ENCODE measurements at places on chromosomes 6 and 20. TPM values are rescaled to one million over a fixed set of nuclear protein-coding genes. Genes with fewer than 3 reads are reported as not detected.

GRCh38 chr6:29685718-29686326 lies 4.9 kb upstream of the ZFP57 start:
- no peak for DNase-seq

GRCh38 chr6:22801831-22802230 lies 232.5 kb downstream of the HDGFL1 start:
- no peak for DNase-seq

GRCh38 chr20:46828471-46828870 lies 66.2 kb upstream of the EYA2 start:
- no peak for DNase-seq

DNA sequence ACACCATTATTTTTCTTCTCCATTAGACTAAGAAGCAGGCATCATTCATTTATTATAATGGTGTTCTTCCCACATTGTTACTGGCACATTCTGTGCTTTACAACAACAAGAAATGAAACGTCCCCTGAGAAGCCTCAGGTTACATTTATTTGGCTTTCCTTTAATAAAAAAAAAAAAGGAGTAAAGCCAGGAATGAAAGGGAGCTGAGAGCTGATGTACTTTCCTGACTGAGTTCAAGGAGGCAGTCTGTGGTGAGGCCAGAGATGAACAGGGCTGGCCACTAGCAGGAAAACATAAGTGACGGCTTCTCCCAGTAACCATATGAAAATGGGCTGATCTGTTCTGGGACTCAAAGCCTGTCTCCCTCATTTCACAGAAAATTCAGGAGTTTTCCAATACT lies 742.1 kb downstream of the MAFB start:
- no peak for DNase-seq

Gene FOXF2
- not detected for total RNA-seq

GRCh38 chr20:56928007-56928406 lies 298.9 kb downstream of the TFAP2C start:
- no peak for DNase-seq

GRCh38 chr6:4319981-4320683 lies 184.8 kb upstream of the ECI2 start:
- DNase-seq = no peak

Gene HLA-DMB
- not detected for total RNA-seq

DNA sequence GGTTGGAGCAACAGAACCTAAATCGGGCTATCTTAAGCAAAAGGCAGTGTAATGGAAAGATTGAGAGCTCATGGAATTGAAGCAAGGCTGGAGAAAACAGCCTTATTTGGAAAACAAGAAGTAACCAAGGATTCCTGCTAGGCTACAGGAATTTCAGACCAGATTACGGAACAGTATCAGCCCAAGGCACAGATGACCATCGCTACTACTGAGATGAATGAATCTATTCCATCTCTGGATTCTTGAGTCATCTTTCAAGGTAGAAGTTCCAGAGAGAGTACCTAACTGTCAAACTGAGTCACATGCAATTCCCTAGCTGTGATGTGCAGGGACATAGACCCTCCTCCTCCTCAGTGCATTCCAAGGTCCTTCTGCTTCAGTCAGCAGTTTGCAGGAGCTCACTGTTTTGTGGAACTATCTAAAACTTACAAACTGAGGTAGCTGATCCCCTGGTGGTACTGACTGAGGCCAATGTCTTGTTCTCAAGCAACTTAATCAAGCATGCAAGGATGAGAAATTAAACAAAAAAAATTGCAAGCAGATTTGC lies 62.0 kb upstream of the SMLR1 start:
- DNase-seq = no peak

DNA sequence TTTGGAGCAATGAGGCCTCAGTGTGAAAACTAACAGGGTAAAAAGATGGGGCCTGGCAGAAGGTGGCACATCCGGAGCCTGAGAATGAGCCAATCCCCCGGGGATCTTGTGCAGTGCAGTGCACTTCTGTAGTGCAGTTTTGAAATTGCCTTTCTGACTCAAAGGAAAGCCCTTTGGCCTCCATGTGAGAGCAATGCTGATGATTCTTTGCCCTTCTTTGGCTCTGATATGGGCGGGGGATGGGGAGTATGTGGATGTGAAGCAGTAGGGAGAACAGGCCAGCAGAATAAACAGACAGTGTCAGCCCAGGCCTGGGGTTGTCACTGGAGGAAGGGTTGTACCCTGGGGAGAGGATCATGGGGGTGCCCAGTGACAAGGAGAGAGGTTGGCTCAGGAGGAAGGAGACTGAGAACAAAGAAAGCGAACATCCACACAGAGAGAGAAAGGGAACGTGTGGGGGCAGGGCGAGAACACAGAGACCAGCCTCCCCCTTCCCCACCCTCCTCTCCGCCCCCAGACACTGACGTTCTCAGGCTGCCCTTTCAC lies 351.2 kb downstream of the CDC5L start:
- no peak for DNase-seq

Gene KCNB1
- not detected for total RNA-seq

DNA sequence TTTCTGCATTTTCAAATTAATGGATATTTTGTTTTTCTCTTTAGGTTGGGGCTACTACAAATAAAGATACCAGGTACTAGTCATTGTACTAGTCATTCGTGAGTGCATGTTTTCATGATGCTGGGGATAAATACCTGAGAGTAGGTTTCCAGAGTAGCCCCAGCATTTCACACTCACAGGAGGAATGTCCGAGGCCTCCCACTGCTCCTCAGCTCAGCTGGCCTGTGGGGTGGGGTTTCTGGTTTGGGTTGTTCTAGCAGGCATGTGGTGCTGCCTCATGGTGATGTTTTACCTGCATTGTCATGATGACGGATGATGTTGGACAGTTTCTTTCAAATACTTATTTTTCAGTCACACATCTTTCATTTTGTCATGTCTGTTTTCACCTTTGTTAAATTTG lies 144.5 kb downstream of the SMOC2 start:
- DNase-seq = no peak

Gene HECA
- total RNA-seq = 0.15 TPM

Gene SDCBP2
- 0.87 TPM for total RNA-seq

GRCh38 chr6:145147559-145147958 lies 587.8 kb downstream of the EPM2A start:
- DNase-seq = no peak

Gene CUTA
- 180 TPM for total RNA-seq

DNA sequence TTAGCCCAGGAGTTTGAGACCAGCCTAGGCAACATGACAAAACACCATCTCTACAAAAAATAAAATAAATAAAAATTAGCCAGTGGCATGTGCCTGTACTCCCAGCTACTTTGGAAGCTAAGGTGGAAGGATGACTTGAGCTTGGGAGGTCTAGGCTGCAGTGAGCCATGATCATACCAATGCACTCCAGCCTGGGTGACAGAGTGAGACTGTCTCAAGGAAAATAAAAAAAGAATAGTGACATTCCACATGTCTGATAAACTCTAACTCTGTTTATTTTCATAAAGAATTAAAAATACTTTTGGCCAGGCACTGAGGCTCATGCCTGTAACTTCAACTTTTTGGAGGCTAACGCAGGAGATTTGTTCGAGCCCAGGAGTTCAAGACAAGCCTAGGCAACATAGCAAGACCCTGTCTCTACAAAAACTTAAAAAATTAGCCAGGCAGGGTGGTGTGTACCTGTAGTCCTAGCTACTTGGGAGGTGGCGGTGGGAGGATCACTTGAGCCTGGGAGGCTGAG lies 115.1 kb downstream of the GJA1 start:
- no peak for DNase-seq

Gene DLL1
- not detected for total RNA-seq

- DNase-seq = no peak
Measured at GRCh38 chr6:166194914-166195859, 27.5 kb upstream of the TBXT start.

Gene SAPCD1
- 2.5 TPM for total RNA-seq

DNA sequence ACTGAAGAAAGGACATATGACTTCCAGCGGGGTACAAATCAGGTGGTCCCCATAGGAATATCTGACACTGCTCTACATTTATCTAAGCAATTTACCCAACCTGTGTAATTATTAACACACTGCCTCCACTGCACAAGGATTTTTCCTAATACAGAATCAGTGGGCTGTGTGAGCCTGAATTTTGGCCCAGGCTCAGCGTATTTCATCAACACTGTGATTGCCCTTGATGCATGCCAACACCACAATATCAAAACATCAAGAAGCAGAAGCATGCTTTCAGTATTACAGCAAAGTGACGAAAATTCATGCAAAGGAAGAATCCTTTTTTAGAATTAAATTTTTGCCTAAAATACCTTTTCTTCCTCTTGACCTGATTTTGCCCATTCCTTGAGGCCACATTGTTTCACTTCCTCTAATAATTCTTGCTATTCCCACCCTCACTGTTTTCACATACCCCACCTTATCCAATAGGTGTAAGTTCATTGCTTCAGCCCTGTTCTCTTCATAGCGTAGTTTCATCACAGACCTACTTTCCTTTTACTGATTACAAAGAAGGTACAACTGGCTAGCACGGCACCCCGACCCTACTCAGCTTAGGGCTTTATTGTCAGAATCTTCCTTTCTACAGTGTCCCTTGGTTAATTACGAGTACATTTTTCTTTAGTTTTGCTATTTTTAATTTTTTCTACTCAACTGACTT lies 83.7 kb upstream of the PTCHD4 start:
- DNase-seq = no peak

Gene HEBP2
- total RNA-seq = 72.8 TPM

Gene SLA2
- total RNA-seq = 1.8 TPM

Gene C6orf132
- total RNA-seq = 1.5 TPM

- DNase-seq = no peak
Measured at GRCh38 chr6:19410481-19410880, 426.7 kb upstream of the ID4 start.

DNA sequence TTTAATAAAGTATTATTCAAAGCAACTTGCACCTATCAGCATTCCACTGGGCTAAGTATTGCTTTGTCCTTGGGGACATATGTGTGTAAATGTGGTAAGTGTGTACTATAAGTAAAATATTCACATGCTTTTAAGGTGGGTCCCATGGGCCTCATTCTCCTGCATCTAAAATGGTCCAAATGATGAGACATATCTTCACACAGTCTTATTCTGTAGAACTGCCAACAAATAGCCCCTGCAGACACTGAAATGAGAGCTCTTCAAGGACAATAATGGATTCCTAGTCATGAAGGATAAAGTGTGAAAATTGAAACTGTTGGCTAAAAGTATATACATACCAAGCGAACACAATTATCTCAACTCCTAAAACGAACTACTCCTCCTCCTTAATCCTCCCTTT lies 81.8 kb downstream of the SMLR1 start:
- DNase-seq = no peak

Gene TSPO2
- total RNA-seq = not detected

- DNase-seq = no peak
Measured at GRCh38 chr6:154343473-154344308, 12.9 kb downstream of the IPCEF1 start.

GRCh38 chr6:31687321-31687720 lies 6.5 kb upstream of the LY6G5C start:
- DNase-seq = no peak

GRCh38 chr6:109944448-109944847 lies 33.7 kb upstream of the GPR6 start:
- peak; percentile 4 for DNase-seq

- DNase-seq = no peak
Measured at GRCh38 chr20:46388937-46389336, 17.5 kb downstream of the ELMO2 start.

Gene CYP21A2
- 1.5 TPM for total RNA-seq

DNA sequence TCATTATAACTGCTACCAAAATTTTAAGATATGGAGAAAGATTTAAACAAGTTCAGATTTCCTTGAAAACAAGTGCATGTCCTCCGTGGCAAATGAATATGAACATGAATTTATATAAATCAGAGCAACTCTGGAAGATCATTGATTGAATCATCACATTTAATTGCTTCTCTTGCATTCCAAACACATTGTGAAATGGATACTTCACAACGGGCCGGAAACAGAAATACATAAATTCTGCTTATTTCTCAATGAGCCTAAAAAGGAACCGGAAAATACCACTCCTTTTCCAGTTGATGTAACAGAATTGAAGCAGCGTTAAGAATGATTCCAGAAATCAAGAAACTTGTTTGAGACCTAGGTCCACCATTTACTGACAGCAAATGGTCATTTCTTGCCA lies 134.6 kb upstream of the BTN3A2 start:
- no peak for DNase-seq

- DNase-seq = no peak
Measured at GRCh38 chr20:5133998-5134397, 7.2 kb downstream of the CDS2 start.

- peak; percentile 31 for DNase-seq
Measured at GRCh38 chr6:33156964-33157363, 35.3 kb downstream of the COL11A2 start.

DNA sequence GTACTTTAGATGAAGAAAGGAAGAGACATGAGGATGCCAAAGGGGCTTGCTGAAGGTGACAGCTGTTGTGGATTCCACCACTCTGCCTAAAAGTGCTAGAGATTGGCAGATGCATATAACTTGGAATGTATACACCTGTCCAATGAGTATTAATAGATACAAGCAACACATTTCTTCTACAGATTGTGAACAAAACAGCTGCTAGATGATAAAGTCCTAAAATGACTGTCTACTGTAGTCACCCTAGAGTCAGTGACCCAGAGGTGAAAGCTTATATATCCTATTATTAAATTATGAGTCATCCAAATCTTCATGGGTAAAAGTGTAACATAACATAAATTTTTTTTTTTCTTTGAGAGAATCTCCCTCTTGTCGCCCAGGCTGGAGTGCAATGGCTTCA lies 5.2 kb downstream of the RNF217 start:
- no peak for DNase-seq

- DNase-seq = no peak
Measured at GRCh38 chr20:5279661-5280060, 37.1 kb downstream of the PROKR2 start.

Gene CARMIL1
- 2.9 TPM for total RNA-seq

DNA sequence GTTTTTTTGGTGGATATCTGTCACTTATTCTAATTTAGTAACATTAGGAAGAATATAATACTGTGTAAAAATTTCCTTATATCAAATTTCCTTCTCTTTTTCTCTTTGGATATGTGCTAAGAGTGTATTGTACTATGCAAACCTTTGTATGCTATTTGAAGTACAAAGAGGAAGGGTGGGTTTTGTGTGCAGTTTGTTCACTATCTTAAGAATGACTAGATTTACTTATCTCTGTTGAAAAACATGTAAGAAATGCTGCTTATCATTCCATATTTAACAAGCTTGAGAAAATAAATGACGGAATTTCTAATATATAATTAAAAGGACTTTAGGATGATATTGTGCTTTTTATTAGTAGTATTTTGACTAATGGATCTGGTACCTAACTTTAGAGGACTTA lies 13.1 kb downstream of the CD2AP start:
- DNase-seq = no peak

Data from HepG2 (cell line).